Activated gamma-delta T cell treated with Interleukin-2 at 50 U/mL for 16 hours (primary cell): ENCODE measurements at places on chromosomes 1 and 21.

- no peak for DNase-seq
Measured at GRCh38 chr1:93450321-93450720, 2.4 kb downstream of the FNBP1L start.

DNA sequence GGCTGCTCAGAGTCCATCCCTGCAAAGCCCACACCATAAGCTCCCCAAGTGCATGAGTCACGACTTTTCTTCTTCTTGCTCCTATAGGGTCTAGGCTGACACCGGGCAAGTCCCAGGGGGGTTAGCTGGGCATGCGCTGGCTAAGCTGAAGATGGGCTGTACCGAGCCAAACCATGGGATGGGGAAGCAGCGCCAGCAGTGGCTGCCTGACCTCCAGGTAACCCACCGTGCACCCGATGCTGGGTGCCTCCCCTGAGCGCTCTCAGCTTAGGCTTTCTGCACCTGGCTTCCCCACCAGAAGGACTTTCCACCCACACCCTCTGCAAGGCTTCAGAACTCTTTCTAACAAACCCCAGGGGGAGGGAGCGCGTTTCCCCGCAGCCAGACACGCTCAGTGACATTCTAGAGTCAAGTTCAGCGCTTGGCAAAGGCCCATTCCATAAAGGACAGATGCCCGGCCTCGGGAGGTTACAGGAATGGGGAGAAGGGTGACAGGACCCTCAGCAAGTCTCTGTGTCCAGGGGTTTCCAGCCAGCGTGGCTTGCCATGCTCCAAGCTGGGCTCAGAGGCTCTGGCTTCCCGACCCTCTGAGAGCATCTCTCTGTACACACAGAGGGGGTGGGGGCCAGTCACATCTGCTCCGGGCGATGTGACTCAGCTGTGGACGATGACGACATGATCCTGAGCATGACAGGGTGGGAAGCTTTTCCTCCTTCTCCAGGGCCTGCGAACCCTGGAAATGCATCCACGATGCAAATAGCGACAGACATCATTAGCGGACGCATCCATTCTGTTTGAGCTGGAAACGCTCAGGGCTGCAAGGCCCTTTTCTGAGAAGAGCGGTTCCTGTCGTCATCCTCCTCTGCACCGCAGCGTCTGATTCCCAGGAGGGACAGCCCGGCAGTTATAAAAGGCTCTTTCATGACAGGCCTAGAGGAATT lies 107.8 kb downstream of the SIK1 start:
- no peak for DNase-seq

- peak; percentile 14 for DNase-seq
Measured at GRCh38 chr1:161324020-161324419, 9.8 kb downstream of the SDHC start.

GRCh38 chr1:3881193-3881480 lies 18.9 kb downstream of the C1orf174 start:
- DNase-seq, result no peak

- DNase-seq, result no peak
Measured at GRCh38 chr1:55478742-55479141, 263.6 kb upstream of the USP24 start.

DNA sequence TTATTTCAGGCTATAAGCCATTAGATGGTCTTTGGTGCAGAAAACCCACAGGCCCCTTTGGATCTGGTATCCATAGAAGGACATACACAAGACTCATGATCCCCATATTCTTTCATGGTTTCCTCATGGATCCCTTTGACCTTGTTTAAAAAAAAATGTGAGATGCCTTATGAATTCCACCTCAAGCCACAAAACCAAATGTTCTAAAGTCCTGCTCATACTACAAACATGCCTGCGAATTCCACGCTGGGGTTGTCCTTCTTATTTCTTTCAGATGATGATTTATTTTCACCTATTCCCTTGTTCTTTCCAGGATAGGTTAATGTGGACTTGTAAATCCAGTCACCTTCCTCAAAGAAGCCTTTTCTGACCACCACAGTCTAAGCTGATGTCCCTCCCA lies 256.9 kb upstream of the DPYD start:
- no peak for DNase-seq

DNA sequence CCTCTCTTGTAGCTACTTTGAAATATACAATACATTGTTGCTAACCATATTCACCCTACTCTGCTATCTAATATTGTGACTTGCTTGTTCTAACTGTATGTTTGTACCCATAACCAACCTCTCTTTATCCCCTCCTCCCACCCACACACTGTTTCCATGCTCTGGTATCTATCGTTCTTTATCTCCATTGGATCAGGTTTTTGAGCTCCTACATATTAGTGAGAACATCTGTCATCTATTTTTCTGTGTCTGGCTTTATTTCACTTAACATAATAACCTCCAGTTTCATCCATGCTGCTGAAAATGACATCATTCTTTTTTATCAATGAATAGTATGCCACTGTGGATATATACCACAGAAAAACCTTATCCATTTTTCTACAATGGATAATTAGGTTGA lies 1230.1 kb downstream of the PLA2G4A start:
- no peak for DNase-seq
